CD8-positive, alpha-beta T cell (primary cell): ENCODE measurements at places on chromosomes 2 and 18. TPM values are rescaled to one million over a fixed set of nuclear protein-coding genes. Genes with fewer than 3 reads are reported as not detected.

Gene BCL2
- 40.5 TPM for total RNA-seq

Gene KRTCAP3
- total RNA-seq: 4.4 TPM

Gene PDE1A
- not detected for total RNA-seq

Gene CXCR1
- total RNA-seq: not detected

DNA sequence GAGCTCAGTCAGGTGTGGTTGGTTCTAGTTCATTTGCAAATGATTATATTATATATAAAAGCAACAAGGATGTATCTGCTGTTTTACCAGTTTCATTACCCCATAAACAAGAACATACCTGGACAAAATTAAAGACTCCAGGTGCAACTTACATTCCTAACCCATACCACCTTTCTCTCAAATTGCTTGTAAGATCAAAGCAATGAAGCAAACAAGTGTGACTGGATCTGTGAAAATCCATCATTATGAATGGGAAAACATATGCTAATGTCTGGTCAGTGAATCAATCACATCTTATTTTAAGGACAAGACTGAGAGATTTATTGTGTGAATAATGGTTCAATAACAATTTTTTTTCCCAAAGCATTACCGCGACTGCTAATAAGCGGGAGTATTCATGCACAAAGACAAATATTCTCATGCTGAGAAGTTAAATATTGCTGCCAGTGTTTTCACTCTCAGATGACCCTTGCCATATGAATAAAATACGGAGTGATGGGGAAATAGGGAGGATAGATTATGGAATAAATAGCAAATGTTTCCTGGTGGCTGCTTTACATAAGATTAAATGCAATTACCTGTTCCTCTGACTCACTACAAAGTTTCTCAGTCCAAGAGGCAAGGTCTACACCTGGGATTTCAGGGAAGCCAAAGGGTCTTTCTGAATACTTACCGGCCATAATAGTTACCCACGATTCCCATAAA lies 59.3 kb downstream of the WDR75 start:
- DNase-seq: no peak
